ENCODE measurements at places on chromosomes 3 and 15.

DNA sequence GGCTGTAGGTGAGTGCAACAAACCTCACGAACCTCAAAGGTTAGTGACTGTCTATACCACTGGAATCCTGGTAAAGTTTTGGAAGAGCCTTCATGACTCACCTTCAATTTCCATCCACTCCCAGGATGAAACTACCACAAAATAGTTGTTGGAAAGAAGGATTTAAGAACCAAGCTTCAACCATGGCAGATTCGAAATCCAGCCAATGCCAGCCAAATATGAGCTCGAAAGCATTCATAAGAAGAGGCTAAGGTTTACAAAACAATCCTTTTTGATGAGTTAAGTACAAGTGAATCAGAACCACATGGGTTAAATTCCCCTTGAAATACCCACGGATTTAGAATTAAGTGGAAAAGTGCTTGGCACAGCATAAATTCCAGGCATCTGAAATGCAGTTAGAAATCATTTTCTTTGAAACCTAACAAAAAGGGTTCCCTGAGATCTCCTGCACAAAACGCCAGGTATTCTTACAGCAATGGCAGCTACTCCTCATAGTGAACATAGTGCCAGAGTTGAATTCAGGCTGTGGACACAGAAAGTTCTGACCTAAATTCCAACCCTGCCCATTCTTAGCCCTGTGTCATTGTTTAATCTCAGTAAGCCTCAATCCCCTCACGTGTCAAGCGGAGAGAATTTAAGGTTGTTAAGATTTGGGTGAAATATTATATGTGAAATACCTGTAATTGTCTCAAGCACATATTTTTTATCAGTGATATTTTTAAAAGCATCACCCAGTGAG is 89.2 kb downstream of the FBN1 start:
- DNase-seq, result no peak
- no peak overlapping the region for H3K27ac ChIP-seq
- no peak overlapping the region for H3K4me3 ChIP-seq
- no peaks in the 10 kb centered on the region for H3K4me1 ChIP-seq
- no peaks in the 10 kb centered on the region for H3K27me3 ChIP-seq

DNA sequence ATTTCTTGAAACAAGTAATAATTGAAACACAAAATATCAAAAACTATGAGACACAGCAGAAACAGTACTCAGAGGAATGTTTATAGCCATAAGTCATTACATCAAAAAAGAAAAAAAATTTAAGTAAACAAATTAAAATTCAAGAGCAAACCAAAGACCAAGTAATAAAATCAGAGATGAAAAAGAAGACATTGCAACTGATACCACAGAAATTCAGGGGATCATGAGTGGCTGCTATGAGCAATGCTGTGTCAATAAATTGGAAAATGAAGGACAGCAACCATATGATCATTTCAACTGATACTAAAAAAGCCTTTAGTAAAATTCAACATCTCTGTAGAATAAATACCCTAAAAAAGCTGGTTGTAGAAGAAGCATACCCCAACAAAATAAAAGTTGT is 644.1 kb upstream of the BCHE start:
- H3K27me3 ChIP-seq, result no peaks in the 10 kb centered on the region
- H3K4me3 ChIP-seq, result no peak overlapping the region
- H3K36me3 ChIP-seq, result no peaks in the 10 kb centered on the region
- no peak for DNase-seq
- H3K4me1 ChIP-seq, result peaks cover 21% of the 10 kb centered on the region

- no peaks in the 10 kb centered on the region for H3K36me3 ChIP-seq
- H3K27ac ChIP-seq, result no peak overlapping the region
- DNase-seq, result no peak
- H3K4me1 ChIP-seq, result no peaks in the 10 kb centered on the region
- H3K4me3 ChIP-seq, result no peak overlapping the region
These were observed 604.0 kb upstream of the LMCD1 start for GRCh38 chr3:7897655-7898054.

DNA sequence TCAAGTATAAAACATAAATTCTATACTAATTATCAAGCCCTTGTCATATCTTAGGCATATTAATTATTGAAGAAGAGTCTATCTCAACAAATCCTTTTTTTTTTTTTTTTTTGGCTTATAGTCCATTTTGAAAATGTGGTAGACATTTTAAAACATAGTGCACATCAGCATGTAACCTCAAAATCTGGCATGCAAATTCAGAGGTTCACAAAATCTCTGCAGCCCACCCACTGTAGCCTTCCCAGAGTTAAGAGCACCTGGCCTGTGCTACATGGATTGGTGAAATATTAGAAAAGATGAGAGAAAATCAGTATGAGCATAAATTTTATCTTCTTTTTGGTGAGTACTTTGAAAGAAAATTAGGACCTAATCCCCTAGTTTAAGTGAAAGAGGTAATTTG is 84.8 kb downstream of the MBNL1 start:
- DNase-seq, result no peak
- no peaks in the 10 kb centered on the region for H3K27me3 ChIP-seq
- no peak overlapping the region for H3K4me3 ChIP-seq

DNA sequence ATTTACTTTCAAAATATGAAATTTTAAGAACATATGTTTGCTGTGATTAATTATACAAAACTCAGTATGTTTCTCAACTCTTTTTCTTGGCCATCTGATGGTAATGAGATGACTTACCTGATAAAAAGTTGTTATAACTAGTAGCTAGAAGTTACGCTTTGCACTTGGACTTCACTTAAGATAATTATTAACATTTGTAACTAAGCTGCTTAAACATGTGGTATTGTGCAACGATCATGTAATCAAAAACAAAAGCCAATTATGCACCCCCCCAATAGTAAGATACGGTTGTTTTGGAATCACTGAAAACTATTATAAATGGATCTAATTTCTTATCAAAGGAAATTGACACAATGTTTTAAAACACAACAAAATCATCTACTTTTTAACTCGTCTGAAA is 342.9 kb downstream of the CNTN3 start:
- no peaks in the 10 kb centered on the region for H3K36me3 ChIP-seq
- no peak overlapping the region for H3K27ac ChIP-seq
- H3K4me3 ChIP-seq, result no peak overlapping the region
- no peak for DNase-seq
- no peaks in the 10 kb centered on the region for H3K4me1 ChIP-seq

DNA sequence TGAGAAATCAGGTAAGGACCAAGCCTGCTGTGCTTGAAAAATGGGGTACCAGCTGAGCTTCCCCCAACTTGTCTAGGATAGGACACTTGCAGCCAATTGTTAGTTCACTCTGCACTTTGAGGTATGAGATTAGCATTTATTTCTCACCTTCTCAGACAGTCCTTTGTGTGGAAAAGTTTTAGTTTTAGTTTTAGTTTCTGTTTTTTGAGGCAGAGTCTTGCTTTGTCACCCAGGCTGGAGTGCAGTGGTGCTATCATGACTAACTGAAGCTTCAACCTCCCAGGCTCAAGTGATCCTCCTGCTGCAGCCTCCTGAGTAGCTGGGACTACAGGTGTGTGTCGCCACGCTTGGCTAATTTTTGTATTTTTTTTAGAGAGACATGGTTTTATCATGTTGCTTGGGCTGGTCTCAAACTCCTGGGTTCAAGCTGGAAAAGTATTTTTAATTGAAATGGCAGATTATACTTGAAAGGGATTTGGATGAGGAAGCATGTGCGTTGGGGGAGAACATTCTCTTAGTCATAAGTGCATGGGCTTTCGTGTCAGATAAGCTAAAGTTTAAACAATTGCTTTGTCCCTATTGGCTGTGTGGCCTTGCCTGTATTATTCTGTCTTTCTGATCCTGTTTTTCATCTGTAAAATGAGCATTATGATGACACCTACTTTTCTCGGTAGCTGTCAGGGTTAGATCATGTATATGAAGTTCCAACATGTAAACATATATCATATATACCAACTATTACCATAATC is 25.2 kb upstream of the CCK start:
- H3K4me1 ChIP-seq, result peaks cover 9% of the 10 kb centered on the region
- peak overlapping the region; percentile 19 for H3K27ac ChIP-seq
- peak; percentile 69 for DNase-seq

GRCh38 chr15:99981191-99981647 is 248.0 kb upstream of the LYSMD4 start:
- H3K36me3 ChIP-seq, result no peaks in the 10 kb centered on the region
- no peaks in the 10 kb centered on the region for H3K4me1 ChIP-seq
- no peaks in the 10 kb centered on the region for H3K27me3 ChIP-seq

- peak overlapping the region; percentile 4 for H3K27ac ChIP-seq
- no peak for DNase-seq
- H3K27me3 ChIP-seq, result no peaks in the 10 kb centered on the region
- no peaks in the 10 kb centered on the region for H3K36me3 ChIP-seq
- H3K4me3 ChIP-seq, result no peak overlapping the region
- H3K4me1 ChIP-seq, result peaks cover 15% of the 10 kb centered on the region
These were observed 127.2 kb upstream of the IL12A start for GRCh38 chr3:159861369-159861987.

DNA sequence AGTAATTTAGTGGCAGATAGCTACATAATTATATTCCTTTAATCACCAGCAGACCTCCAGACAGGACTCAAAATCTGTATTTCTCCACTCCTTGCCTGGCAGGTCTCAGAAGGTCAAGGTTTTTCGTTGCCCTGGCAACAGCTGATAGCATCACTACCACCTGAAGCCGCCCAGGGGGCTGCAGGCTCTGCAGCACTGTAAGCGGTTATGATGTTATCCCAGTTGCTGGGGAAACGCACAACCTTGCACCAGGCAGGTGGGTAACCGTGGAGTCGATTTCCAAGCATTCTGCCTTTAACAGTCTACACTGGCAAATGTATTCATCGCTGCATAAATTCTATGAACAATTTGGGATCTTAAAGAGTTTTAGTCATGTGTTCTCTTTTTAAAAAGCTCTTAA is 756.3 kb downstream of the NTRK3 start:
- H3K27ac ChIP-seq, result no peak overlapping the region
- no peaks in the 10 kb centered on the region for H3K36me3 ChIP-seq
- no peak overlapping the region for H3K4me3 ChIP-seq
- no peaks in the 10 kb centered on the region for H3K27me3 ChIP-seq

GRCh38 chr3:127749787-127750225 is 72.5 kb downstream of the MGLL start:
- peaks cover 23% of the 10 kb centered on the region for H3K4me1 ChIP-seq
- no peaks in the 10 kb centered on the region for H3K27me3 ChIP-seq
- peak overlapping the region; percentile 71 for H3K27ac ChIP-seq
- peak; percentile 25 for DNase-seq
- no peaks in the 10 kb centered on the region for H3K36me3 ChIP-seq

DNA sequence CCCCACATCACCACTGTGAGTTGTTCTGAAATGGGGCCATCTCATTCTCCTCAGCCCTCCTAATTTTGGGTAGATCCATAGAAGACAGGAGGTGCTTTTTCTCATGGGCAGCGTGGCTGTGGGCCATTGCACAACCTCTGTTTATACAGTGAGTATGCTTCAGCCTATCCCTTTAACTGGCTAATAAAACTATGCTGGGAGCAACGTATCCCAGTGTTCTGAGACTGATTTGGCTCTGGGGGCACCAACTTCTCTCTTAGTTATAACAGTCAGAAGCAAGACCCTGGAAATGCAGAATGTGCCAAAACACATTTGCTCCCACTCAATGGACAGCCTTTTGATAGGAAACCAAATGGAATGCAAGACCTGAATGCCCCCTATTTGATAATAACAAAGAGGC is 97.1 kb upstream of the ICE2 start:
- no peaks in the 10 kb centered on the region for H3K36me3 ChIP-seq
- H3K4me3 ChIP-seq, result no peak overlapping the region
- no peak overlapping the region for H3K27ac ChIP-seq
- 0 out of 2 replicates have a peak, but pooled peaks cover 2% of the 10 kb centered on the region for H3K4me1 ChIP-seq
- no peaks in the 10 kb centered on the region for H3K27me3 ChIP-seq
- no peak for DNase-seq

GRCh38 chr3:102183186-102183585 is 251.6 kb upstream of the ZPLD1 start:
- no peak overlapping the region for H3K27ac ChIP-seq
- no peak for DNase-seq
- H3K36me3 ChIP-seq, result no peaks in the 10 kb centered on the region
- H3K4me3 ChIP-seq, result no peak overlapping the region

DNA sequence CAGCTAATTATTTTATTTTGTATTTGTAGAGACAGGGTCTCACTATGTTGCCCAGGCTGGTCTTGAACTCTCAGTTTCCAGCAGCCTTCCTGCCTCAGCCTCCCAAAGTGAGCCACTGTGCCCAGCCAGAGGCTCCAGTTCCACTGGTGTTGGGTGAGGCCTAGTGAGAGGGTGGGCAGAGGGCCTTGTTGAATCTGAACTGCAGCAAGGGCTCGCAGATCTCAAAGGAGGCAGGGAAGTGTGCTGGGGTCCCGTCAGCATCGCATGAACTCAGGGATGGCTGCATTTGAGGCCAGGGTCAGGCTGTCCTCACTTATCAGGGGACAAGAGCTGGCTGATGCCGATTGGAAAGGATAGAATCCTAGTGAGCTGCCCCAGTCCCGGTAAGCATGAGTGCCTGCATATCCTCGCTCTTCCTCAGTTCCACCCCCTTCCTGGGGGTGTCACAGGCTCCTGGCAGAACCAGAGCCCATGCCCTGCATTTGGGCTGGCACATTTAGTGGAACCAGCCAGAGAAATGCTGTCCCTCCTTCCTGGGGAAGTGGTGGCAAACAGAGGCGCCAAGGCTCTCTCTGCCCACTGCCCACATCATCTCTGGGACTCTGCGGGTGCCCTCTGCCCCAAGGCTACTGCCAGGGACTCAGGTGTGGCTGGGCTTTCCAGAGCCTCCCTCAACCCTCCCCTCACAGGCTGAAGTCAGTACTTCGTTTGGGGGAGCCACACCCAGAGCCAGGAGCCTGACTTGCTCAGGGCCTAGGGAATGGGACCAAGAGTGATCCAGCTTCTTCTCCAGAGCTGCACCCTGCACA is 24.1 kb downstream of the ALS2CL start:
- H3K36me3 ChIP-seq, result no peaks in the 10 kb centered on the region
- no peak for DNase-seq
- H3K27me3 ChIP-seq, result no peaks in the 10 kb centered on the region
- no peak overlapping the region for H3K27ac ChIP-seq

GRCh38 chr3:100063929-100064461 is 50.3 kb downstream of the FILIP1L start:
- no peaks in the 10 kb centered on the region for H3K36me3 ChIP-seq
- no peaks in the 10 kb centered on the region for H3K4me1 ChIP-seq
- no peak for DNase-seq
- H3K27me3 ChIP-seq, result no peaks in the 10 kb centered on the region

DNA sequence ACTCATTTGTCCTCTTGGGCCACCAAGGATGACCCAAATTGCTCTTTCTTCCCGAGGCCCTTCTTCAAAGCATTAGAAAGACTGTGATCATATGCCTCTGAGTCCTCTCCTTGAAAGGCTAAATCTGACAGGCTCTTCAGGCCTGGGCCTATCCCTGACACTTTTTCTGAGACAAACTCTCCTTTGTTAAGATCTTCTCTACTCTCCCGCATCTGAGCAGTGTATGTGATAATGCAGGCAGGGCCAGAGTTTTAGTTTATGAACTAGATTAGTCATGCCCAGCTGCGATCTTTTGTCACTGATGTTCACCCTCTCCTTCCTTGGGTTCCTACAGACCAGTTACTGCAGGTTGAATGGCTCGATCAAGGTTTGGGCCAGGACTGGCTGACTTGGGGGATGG is 39.2 kb downstream of the MASP1 start:
- DNase-seq, result no peak
- H3K27ac ChIP-seq, result no peak overlapping the region
- no peaks in the 10 kb centered on the region for H3K4me1 ChIP-seq
- no peak overlapping the region for H3K4me3 ChIP-seq
- H3K27me3 ChIP-seq, result no peaks in the 10 kb centered on the region

GRCh38 chr3:42864321-42864950 is 11.2 kb downstream of the CYP8B1 start:
- no peaks in the 10 kb centered on the region for H3K27me3 ChIP-seq
- no peak overlapping the region for H3K4me3 ChIP-seq
- H3K4me1 ChIP-seq, result no peaks in the 10 kb centered on the region
- H3K36me3 ChIP-seq, result no peaks in the 10 kb centered on the region
